ENCODE measurements at places on chromosomes 6 and 20.
A peak's percentile ranks its signal among the peaks of the same experiment; 100 is the strongest.

GRCh38 chr6:14841901-14842421 lies 403.9 kb upstream of the JARID2 start:
- no peak overlapping the region for H3K4me3 ChIP-seq
- peaks cover 34% of the 10 kb centered on the region for H3K27me3 ChIP-seq
- no peak for DNase-seq
- no peak overlapping the region for H3K27ac ChIP-seq

- DNase-seq = no peak
- no peaks in the 10 kb centered on the region for H3K36me3 ChIP-seq
- H3K27ac ChIP-seq = no peak overlapping the region
- no peaks in the 10 kb centered on the region for H3K4me1 ChIP-seq
- no peak overlapping the region for H3K4me3 ChIP-seq
- H3K27me3 ChIP-seq = peaks cover 1% of the 10 kb centered on the region
These were observed 89.1 kb downstream of the GRIK2 start for GRCh38 chr6:101482606-101483005.

DNA sequence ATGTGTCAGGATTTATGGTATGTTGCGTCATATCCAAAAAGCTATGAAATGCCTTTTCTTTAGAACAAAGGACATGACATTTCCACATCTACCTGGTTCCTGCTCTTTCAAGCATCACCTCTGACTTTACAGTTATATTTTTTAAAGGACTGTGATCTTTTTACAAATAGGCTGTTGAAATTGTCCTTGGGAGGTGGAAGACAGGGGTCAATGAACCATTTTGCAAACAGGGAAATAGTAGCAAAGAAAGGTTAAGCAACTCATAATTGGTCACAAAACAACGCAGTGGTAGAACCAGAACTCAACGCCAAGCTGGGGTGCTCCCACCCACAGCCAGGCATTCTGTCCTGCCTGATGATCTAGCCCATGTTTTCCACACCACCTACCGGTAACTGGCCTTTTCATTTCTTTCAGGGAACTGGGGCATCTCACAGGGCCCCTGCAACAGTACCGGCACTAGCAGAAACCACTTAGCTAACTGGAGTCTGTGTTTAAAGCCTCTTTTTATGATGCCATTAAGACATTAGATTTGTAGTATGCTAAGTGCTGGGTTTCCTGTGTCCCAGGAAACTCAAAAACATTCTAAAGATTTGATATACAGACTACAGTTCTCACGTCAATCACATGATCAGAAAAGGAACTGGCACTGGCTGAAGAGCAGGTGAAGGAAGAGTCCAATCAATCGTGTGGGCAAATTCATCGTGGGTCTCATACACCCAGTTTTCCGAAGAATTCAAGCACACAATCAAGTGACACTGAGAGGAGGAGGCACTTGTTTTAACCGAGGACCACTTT lies 13.9 kb downstream of the ZNF217 start:
- H3K27me3 ChIP-seq = no peaks in the 10 kb centered on the region
- peak overlapping the region; percentile 33 for H3K27ac ChIP-seq
- H3K4me3 ChIP-seq = no peak overlapping the region
- peak; percentile 27 for DNase-seq
- H3K4me1 ChIP-seq = peaks cover 38% of the 10 kb centered on the region

DNA sequence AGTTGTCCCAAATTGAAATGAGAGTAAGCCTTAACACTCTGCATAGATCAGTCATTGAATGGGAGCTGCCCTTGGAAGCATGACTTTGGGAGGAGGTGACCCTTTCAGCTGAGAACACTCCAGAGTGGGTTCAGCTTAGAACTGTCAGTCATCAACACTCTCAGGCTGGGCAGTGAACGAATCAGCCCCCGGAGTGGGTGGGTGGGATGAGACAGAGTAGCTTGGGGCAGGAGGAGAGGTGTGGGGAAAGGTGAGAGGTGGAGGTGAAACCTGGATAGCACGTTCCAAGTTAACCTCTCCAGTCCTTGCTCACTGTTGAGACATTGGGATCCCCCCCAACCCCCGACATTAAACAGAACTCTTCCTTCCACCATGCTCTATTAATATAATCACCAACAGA lies 55.3 kb upstream of the TPD52L1 start:
- H3K36me3 ChIP-seq = no peaks in the 10 kb centered on the region
- H3K4me1 ChIP-seq = peaks cover 30% of the 10 kb centered on the region
- H3K27ac ChIP-seq = no peak overlapping the region
- DNase-seq = no peak
- no peaks in the 10 kb centered on the region for H3K27me3 ChIP-seq
- peak overlapping the region; percentile 3 for H3K4me3 ChIP-seq

DNA sequence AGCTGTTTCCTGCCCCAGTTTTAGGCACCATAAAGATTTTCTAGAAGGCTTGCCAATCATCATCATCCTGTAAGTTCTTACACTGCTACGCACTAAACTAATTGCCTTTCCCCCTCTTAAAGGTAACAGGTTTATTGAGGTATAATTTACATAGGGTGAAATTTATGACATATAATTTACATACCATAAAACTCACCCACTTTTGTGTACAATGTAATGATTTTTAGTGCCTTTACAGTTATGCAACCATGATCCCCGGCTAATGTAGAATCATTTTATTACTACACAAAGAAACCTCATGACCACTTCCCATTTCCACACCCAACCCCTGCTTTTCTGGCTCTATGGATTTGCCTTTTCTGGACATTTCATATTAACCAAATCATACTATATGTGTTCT lies 21.1 kb downstream of the GCNT2 start:
- H3K4me3 ChIP-seq = no peak overlapping the region
- peaks cover 15% of the 10 kb centered on the region for H3K36me3 ChIP-seq
- no peak for DNase-seq
- H3K4me1 ChIP-seq = peaks cover 18% of the 10 kb centered on the region
- H3K27me3 ChIP-seq = no peaks in the 10 kb centered on the region
- peak overlapping the region; percentile 71 for H3K27ac ChIP-seq

DNA sequence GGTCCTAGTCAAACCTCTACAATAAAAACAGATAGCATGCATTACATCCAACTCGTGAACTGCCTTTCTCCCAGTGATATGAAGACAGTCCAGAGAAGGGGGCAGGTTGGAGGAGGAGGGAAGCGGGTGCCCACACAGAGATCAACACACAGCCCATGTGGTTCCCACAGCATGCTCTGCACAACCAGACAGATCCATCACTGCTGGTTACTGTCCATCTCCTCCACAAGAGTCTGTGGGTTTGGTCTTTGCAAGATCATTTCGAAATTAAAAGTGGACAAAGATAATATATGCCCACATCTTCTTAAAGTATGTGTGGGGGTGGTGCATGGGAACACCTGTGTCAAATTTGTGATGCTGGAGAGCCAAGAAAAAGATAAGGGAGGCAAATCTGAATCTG lies 215.5 kb downstream of the GMDS start:
- peaks cover 13% of the 10 kb centered on the region for H3K27me3 ChIP-seq
- DNase-seq = no peak
- no peak overlapping the region for H3K4me3 ChIP-seq
- no peak overlapping the region for H3K27ac ChIP-seq
- H3K36me3 ChIP-seq = no peaks in the 10 kb centered on the region

DNA sequence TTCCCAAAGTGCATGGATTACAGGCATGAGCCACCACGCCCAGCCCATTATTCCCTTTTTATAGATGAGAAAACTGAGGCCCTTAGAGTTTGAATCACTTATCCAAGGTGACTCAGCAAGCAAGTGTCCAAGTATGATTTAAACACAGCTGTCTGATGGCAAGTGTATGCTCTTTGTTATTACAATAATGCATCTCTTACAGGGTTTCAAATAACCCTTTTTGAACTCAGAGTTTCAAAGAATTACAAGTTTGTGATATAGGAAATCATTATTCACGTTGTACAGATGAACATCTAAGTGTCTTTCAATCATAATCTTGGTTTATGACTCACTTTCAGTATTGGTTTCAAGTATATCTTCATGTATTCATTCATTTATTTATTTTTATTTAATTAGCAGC lies 63.0 kb downstream of the CD83 start:
- DNase-seq = no peak
- H3K27me3 ChIP-seq = peaks cover 22% of the 10 kb centered on the region
- no peaks in the 10 kb centered on the region for H3K36me3 ChIP-seq
- H3K4me1 ChIP-seq = no peaks in the 10 kb centered on the region
- no peak overlapping the region for H3K27ac ChIP-seq
- H3K4me3 ChIP-seq = no peak overlapping the region

DNA sequence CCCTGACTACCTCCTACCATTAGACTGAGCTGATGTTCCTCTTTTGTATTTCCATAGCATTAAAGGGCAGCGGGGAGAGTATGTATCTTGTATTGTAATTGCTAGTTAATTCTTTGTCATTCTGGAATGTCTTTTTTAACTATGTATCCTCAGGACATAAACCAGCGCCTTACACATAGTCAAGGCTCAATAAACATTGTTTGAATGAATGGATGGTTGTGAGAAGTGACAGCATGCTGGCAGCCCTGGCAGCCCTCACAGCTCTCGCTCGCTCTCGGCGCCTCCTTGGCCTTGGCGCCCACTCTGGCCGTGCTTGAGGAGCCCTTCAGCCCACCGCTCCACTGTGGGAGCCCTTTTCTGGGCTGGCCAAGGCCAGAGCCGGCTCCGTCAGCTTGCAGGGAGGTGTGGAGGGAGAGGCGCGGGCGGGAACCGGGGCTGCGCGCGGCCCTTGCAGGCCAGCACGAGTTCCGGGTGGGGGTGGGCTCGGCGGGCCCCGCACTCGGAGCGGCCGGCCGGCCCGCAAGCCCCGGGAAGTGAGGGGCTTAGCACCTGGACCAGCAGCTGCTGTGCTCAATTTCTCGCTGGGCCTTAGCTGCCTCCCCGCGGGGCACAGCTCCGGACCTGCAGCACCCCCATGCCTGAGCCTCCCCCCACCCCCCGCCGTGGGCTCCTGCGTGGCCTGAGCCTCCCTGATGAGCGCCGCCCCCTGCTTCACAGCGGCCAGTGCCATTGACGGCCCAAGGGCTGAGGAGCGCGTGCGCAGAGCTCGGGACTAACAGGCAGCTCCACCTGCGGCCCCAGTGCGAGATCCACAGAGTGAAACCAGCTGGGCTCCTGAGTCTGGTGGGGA lies 93.1 kb downstream of the RNF182 start:
- DNase-seq = no peak
- H3K36me3 ChIP-seq = no peaks in the 10 kb centered on the region
- H3K4me3 ChIP-seq = peak overlapping the region; percentile 42
- H3K27me3 ChIP-seq = peaks cover 11% of the 10 kb centered on the region
- peak overlapping the region; percentile 2 for H3K27ac ChIP-seq

DNA sequence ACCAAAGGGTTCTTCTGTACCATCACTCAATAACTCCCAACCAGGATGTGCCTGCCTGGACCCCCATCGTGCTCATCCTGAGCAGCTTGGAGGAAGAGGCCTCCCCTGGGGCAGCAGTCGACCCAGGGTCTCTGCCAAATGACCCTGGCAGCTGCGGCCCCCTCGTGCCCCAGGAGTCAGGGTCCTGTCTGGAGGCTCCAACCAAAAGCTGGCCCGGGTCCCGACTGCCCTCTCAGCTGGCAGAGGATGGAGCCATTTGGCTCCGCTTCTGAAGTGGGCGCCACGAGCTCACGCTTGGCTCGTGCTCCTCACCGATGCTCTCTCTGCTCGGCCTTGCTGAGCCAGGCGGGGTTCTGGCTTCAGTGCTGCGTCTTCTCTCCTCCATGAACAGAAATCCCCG lies 56.8 kb downstream of the TFAP2C start:
- no peak overlapping the region for H3K4me3 ChIP-seq
- H3K36me3 ChIP-seq = no peaks in the 10 kb centered on the region
- no peak overlapping the region for H3K27ac ChIP-seq
- DNase-seq = no peak
- no peaks in the 10 kb centered on the region for H3K27me3 ChIP-seq
- H3K4me1 ChIP-seq = peaks cover 20% of the 10 kb centered on the region

DNA sequence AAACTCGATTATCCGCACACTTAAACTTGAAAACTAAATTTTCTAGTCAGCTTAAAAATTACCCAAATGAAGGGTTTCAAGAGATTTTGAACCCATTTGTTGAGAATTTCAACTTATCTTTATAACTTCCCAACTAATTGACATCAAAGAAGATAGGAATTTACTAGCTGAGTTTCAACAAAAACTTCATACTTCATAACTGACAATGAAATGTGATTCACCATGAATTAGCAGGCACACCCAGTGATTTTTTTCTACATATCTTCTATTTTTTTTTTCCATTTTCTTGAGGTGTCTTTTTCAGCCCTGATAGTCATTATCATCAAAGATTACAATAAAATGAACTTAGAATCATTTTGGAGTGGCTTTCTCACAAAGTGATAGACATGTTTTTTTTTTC lies 26.7 kb downstream of the TNFAIP3 start:
- H3K27me3 ChIP-seq = peaks cover 1% of the 10 kb centered on the region
- DNase-seq = no peak
- H3K27ac ChIP-seq = no peak overlapping the region
- H3K4me3 ChIP-seq = no peak overlapping the region

DNA sequence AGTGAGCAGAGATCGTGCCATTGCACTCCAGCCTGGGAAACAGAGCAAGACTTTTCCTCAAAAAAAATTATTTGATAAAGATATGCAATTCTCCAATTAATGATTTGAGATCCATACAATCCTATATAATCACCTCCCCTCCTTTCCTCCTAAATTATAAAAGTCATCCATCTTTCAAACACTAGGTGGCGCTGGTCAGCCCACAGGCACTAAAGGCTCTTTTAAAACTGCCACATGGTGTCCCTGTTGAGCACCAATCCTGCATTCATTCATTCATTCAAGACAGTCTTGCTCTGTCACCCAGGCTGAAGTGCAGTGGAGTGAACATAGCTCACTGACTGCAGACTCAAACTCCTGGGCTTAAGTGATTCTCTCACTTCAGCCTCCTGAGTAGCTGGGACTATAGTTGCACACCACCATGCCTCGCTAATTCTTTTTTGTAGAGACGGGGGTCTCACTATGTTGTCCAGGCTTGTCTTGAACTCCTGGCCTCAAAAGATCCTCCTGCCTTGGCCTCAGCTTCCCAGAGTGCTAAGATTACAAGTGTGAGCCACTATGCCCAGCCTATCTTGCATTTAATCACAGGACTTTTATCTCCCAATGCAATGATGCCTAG lies 58.7 kb upstream of the SLC2A12 start:
- no peaks in the 10 kb centered on the region for H3K4me1 ChIP-seq
- no peak overlapping the region for H3K27ac ChIP-seq
- no peak overlapping the region for H3K4me3 ChIP-seq
- H3K27me3 ChIP-seq = no peaks in the 10 kb centered on the region
- no peaks in the 10 kb centered on the region for H3K36me3 ChIP-seq

- DNase-seq = peak; percentile 39
- no peak overlapping the region for H3K4me3 ChIP-seq
- H3K27me3 ChIP-seq = no peaks in the 10 kb centered on the region
- peak overlapping the region; percentile 88 for H3K27ac ChIP-seq
- H3K4me1 ChIP-seq = peaks cover 10% of the 10 kb centered on the region
- peaks cover 10% of the 10 kb centered on the region for H3K36me3 ChIP-seq
These were observed 42.6 kb downstream of the DSTN start for GRCh38 chr20:17612287-17612991.

- H3K4me1 ChIP-seq = peaks cover 47% of the 10 kb centered on the region
- no peak overlapping the region for H3K4me3 ChIP-seq
- H3K27me3 ChIP-seq = no peaks in the 10 kb centered on the region
- no peak overlapping the region for H3K27ac ChIP-seq
These were observed 51.1 kb downstream of the ARID1B start for GRCh38 chr6:156828280-156828703.

GRCh38 chr6:46015119-46015968 lies at the start of gene CLIC5:
Gene CLIC5 (minus strand): TSS chr6:46015860. CDS start chr6:46015542, 318 bp downstream.
- H3K36me3 ChIP-seq = no peaks in the 10 kb centered on the region
- H3K27me3 ChIP-seq = peaks cover 61% of the 10 kb centered on the region
- no peak within 1 kb of the TSS for H3K27ac ChIP-seq
- DNase-seq = no peak

Data from mesothelial cell of epicardium (in vitro differentiated cells).